ENCODE measurements at places on chromosomes 5 and 9.
A peak's percentile ranks its signal among the peaks of the same experiment; 100 is the strongest.

DNA sequence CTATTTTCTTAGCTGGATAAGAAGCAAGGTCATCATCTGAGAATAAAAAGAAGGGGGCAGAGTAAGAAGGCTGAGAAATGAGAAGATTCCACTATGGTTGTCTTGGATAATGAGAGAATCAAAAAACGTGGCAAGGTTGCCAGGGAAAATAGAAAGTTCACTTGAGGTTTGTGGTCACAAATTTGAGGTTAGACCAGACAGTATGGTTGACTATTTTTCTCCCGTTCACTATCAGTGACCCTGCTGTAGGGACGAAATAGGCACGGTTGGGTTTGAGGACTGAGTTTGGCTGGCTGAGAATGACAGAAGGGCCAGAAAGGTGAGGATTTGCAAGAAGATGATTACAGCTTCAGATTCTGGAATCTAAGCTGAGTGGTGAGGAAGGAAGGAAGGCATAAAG, 266.0 kb upstream of the ZNF462 start:
- no peak for DNase-seq

DNA sequence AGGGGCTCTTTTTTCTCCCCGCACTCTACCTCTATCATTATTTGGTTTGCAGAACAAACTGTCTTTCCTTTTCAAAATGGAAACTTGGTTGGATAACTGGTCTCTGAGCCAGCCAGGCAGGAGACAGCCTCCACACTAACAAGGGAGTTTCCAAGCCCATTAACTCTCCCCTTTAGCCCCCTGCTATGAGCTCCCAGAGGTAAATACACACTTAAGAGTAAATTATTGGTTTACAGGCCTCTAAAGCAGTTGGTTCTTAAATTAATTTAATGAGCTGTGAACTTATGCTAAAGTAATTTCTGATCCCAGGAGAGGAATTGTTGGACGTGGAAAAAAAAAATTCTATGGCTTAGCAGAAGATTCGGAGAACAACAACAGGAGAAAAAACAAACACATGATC, 30.3 kb downstream of the EPB41L4A start:
- no peak for DNase-seq

DNA sequence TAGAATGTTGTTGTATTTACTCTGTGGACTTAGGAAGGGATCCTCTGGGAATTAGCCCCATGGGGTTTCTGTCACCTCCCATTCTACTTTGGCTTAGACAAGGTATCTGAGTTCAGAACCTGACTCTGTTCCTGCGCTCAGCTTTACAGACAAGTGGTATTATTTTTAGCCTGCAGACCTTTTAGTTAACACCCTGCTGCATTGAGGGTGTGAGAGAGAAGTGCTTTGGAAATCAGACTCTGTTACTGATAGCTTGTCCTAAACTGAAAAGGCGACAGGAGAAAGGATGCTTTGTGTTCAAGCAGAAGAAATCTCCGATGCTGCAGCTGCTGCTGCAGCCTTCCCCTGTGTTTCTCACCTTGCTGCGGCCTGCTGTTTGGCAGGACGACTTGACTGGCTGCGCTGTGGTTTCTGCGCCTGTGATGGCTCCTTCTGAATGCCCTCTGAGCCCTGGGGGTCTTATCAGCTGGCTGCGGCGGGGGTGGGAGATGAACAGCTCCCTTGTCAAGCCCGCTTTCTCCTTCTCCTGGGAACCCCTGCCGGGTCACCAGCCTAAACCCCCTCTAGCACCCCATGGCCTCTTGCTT, 61.9 kb downstream of the PGM5 start:
- DNase-seq: no peak

DNA sequence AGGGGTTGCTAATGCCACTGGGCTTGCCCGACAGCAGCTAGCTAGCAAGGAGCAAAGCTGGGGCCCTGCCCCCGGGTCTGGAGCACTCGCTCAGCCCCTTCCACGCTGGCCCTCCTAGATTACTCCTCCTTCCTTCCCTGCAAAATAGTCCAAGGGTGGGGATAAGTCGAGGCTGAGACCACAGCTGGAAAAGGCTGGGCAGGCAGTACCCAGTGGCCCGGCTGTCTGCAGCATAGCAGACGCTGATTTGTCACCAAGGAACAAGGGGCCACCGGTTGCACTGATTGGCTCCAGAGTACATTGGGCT, 73.9 kb downstream of the ADAMTS2 start:
- no peak for DNase-seq

GRCh38 chr5:90434116-90434714, 24.7 kb upstream of the CETN3 start:
- DNase-seq: peak; percentile 6

GRCh38 chr5:143132739-143133138, 270.7 kb downstream of the NR3C1 start:
- DNase-seq: no peak

- no peak for DNase-seq
Measured at GRCh38 chr9:131721076-131721475, 18.8 kb downstream of the RAPGEF1 start.

GRCh38 chr5:124867137-124867704, 120.8 kb upstream of the ZNF608 start:
- no peak for DNase-seq

GRCh38 chr5:143370440-143370839, 33.0 kb downstream of the NR3C1 start:
- DNase-seq: no peak

DNA sequence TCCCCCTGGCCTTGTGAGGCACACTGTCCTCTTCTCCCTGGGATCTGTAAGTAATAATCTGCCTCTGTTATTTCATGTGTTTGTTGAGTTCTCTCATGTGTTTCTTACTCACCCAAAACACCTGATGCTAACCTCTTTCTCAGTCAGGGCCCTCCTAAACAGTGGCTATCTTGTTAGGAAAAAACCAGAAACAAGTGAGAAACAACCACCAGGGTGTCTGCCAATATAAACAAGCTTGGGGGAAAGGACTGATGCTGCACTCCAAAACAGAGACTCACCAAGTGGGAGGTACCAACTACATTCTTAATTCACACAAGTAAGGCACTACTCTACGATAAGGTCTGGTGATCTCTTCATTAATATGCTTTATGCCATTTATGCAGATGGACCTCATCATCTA, 564.4 kb downstream of the SEMA5A start:
- no peak for DNase-seq

DNA sequence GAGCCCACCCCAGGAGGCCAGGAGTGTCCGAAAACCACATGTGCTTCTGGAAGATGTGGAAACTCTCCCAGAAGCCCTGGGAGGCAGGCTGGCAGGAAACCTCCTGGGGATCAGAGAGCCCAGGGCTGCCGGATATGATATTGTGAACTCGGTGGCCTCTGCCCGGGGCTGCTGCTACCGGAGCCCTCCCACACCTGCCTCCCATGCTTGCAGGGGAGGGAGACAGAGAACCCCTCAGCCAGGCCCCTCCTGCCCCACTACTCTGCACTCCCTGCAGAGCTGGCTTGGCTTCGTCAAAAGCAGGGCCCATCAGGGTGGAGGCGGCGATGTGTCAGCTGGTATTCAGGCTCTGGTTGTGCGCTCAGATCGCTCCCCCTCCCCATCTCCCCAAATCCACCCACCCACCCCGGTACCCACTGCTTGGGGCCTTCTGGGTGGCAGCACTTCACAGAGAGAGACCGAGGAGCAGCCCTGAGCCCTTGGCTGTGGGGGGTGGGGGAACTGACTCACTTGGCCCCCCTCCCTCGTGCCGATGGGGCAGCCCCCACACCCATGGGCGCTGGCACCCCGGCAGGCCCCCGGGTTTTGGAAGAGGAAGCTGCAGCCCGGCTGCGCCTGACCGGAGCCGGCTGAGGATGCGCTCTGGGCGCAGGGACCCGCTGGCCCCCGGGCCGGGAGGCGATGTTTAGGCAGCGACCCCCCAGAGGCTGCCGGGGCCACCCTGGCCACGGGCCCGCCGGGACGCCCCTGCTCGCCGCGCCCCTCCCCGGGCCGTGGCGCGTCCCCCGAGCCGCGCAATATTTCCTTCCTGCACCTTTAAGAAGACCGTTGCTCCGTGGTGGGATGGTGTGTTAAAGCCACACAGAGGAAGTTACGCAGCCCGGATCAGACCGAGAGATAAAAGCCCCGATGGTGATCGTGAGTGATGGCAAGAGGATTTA, 786 bp upstream of the NTNG2 start:
- DNase-seq: no peak

- no peak for DNase-seq
Measured at GRCh38 chr5:78979909-78980308, 5.2 kb downstream of the ARSB start.

DNA sequence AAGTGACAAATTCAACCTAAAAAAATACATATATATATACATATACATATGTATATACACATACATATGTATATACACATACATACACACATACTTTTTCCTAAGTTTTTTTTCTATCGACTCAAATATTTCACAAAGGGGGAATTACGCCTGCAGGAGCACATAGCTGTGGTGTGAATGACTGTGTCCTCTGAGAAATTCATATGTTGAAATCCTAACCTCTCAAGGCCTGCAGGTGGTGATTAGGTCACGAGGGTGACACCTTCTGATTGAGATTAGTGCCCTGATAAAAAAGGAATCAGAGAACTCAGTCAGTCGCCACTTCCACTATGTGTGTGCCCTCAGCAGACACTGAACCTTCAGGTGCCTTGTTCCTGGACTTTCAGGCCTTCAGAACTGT, 248.7 kb downstream of the SEMA5A start:
- DNase-seq: no peak

- DNase-seq: no peak
Measured at GRCh38 chr9:21558079-21558478, 76.0 kb upstream of the IFNE start.

GRCh38 chr9:77750284-77750683, 102.2 kb upstream of the GNA14 start:
- no peak for DNase-seq

DNA sequence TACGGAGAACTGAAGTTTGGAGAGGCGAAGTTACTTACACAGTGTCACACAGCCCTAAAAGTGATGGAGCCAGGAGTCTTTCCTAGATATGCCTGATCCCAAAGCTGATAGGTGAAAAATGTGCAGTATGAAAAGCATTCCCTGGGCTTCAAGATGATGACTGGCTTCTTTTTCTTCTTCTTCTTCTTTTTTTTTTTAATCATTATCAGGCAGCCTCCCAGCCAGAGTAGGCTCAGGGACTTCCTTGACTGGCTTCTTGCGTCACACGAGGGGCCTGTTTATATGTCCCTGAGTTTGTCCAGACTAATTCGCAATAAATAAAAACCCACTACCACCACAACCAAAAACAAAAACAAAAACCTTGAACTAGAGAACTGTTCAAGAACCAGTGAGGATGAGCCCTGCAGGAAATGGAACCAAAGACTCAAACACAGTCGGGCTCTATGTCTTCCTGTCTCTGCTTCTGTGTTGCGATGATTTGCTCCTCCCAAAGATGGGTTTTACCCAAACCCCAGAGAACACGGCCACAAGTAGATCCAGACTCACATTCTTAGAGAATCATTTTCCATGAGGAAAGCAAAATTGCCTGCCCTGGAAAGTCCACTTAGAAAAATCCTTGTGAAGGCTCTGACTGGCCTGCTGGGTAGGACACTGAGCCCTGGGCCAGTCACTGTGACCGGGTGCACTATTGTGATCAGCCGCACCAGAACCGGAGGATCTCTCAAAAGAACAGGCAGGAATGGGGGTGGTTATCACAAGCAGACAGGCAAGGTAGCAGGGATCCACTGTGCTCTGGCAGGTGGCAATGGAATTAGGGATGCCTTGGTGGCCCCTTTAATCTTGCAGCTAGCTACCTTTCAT, 38.0 kb upstream of the ADAM19 start:
- DNase-seq: no peak

DNA sequence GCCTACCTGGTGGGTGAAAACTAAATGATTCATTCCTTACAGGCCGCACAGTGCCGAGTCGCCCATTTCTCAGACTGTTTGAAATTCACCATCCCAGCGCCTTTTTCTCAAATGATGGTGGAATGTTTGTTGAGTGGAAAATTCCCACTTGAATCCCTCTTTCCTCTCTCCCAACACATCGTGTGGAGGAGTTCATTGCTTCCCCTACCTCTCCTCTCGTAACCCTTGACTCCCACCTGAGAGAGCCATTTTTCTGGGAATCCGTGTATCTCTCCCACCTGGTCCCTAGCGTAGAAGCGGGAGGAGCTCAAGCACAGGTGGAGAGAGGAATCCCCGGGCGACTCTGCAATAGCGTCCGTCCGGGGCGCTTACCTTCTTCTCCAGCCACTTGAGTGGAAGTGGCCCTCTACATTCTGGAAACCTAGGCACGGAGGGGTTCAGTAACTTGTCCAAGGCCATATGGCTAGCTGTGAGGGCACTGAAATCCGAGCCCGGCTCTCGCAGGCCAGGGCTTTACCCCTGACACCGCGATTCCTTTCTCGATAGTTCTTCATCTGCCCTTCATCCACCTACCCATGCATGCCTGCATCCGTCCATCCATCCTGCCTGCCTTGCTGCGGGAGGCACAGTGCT, 683 bp downstream of the OSMR start:
- DNase-seq: no peak

GRCh38 chr9:14690948-14691730, 2.1 kb downstream of the ZDHHC21 start:
- DNase-seq: no peak

DNA sequence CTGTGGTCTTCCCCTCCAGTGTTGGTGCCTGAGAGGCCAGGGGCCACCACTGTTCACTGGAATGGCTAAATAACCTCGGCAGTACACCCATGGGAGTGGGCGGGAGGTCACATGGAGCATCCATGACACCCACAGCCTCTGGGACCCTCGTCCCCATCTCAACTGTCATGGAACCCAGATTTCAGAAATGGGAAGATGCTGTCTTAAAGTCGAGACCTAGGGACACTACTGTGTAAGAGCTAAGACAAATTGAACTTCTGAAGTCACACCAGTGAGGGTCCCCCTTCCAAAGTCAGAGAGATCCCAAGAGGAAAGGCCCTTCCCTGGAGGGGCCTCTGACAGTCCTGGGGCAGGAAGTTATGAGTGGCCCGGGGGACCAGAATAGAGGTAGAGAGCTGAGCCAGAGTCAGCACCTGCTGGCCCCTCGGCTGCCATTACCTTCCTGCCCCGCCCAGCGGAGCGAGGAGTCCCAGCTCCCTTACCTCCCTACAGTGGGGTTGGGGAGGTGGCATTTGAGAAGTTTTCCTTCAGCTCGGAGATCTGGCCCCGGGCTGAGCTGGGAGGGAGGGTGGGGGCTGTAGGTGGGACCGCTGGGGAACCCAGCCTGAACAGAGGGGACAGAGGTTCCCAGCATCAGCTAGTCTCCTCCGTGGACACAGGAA, 7.6 kb downstream of the BARX1 start:
- DNase-seq: no peak
